Lower leg skin (tissue), 4 donors: ENCODE measurements at places on chromosomes 2 and 18. TPM values are rescaled to one million over a fixed set of nuclear protein-coding genes. Genes with fewer than 3 reads are reported as not detected.

NEU2 gene
- total RNA-seq, result 3.8 TPM

ELOA2 gene
- total RNA-seq, result not detected

AAMP gene
- 171 TPM for total RNA-seq

IL1B gene
- total RNA-seq, result 0.47 TPM

SIX2 gene
- not detected for total RNA-seq

FOXD4L1 gene
- total RNA-seq, result not detected

SERPINB10 gene
- total RNA-seq, result 1.1 TPM

BOLL gene
- total RNA-seq, result not detected

EVX2 gene
- total RNA-seq, result not detected

DCDC2C gene
- total RNA-seq, result not detected
